ENCODE measurements at places on chromosomes 6 and 20. TPM values are rescaled to one million over a fixed set of nuclear protein-coding genes. Genes with fewer than 3 reads are reported as not detected.
A peak's percentile ranks its signal among the peaks of the same experiment; 100 is the strongest.

DNA sequence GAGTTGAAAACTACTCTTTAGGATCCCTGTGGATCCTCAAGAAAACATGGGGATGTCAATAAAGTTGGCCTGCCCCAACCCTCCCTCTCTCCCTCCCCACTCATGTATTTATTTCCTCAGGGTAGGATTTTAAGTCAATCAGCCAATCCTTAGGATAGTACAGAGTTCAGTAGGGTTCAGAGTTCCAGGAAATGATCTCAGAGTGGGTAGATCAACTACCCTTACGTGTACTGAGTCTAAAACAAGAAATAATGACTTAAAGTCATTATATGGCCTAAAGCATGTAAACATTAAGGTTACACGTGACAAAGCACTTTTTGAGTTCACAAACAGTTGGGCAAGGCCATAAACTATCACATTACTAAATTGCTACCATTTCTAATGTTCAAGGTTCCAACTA is 47.2 kb upstream of the REV3L start:
- DNase-seq = no peak

DNA sequence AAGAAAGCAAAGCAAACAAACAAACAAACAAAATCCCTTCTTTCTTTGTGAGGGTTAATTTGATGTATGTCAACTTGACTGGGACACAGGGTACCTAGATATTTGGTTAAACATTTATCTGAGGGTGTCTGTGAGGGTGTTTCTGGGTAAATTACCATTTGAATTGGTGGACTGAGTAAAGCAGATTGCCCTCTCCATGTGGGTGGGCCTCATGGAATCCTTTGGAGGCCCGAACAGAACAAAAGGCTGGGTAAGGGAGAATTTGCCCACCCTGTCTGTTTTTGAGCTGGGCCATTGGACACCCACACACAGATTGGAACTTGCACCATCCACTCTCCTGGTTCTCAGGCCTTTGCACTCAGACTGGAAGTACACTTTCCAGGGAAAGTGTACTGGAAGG is 628.8 kb upstream of the CITED2 start:
- DNase-seq = no peak

GRCh38 chr20:6651016-6651415 is 116.5 kb upstream of the BMP2 start:
- DNase-seq = peak; percentile 93

DNA sequence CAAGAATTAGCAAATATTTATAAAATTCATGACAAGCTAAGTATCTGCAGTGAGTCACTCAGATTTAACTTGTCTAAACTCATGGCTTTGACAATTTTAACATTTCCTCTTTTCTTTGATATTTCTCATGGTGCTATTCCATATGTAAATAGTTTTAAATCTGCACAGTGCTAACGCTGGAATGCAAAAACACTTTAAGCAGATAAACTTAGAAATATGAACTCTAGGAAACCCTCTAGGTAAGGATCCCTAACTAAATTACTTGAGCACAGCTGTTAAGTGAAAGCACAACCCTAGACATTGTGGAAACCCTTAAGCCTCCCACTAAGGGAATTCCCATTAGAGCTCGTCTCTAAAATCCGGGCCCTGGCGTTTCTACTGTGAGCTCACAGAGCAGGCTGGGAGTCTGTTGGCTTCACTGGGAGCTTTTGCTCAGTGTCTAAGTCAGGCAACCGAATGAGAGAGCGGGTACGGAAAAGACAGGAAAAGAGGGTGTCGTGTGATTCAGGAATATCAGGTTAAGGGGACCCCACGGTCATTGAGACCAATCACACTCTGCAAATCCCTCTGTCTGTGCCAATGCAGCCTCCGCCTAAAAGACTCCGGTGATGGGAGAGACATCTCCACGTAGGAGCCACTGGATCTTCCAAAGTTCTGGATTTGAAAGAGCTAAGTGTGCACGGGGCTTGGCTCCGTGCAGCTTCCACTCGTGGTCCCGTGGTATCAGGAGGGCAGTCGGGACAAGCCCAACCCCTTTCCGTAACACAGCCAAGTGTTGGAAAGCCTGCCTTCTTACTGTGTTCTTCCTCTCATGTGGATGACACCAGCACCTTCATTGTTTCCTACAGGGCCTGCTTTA is 112.3 kb upstream of the RPS6KA2 start:
- DNase-seq = no peak

GRCh38 chr6:129136751-129137150 is 253.8 kb downstream of the LAMA2 start:
- no peak for DNase-seq

GRCh38 chr6:42088101-42088591 is 37.8 kb downstream of the TAF8 start:
- DNase-seq = peak; percentile 25

GRCh38 chr6:41039060-41039998 is at the start of gene UNC5CL:
UNC5CL (minus strand) TSS chr6:41039221; CDS start chr6:41035074, 4,147 bp downstream.
- DNase-seq = peak; percentile 11

DNA sequence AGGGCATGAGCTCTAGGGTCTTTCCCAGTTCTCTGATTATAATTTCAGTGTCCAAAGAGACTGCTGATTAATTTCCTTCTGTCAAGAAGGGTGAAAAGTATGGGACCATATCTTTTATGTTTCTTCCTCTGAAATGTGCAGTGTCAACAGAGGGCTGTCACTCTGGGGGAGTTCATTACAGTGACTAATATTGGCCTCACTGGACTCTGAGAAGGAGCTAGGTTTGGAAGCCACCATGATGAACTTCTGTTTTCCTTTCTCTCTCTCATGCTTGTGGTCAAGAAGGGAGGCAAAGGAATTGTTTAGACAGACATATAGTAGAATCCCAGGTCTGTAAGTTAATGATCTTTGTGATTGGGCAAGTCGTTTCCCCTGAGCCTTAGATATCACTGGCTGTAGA is 41.8 kb upstream of the BMP6 start:
- no peak for DNase-seq

GRCh38 chr6:158009935-158010585 is 28.4 kb downstream of the SYNJ2 start:
- DNase-seq = no peak

DNA sequence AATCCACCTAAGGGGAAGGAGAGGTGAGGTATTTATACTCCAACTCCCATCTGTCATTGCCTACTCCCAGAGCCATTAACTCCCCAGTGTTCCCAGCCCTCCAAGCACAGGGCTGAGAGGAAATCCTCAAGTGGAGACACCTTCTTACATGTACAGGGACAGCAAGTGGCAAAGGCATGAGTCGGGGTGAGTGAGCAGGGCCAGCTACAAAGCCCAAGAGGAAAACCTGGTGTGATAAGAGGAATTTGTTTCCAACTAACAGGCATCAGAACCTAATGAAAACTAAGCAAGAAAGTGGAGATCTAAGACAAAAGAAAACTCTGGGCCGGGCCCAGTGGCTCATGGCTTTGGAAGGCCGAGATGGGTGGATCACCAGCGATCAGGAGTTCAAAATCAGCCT is 70.0 kb upstream of the SRSF6 start:
- no peak for DNase-seq

DNA sequence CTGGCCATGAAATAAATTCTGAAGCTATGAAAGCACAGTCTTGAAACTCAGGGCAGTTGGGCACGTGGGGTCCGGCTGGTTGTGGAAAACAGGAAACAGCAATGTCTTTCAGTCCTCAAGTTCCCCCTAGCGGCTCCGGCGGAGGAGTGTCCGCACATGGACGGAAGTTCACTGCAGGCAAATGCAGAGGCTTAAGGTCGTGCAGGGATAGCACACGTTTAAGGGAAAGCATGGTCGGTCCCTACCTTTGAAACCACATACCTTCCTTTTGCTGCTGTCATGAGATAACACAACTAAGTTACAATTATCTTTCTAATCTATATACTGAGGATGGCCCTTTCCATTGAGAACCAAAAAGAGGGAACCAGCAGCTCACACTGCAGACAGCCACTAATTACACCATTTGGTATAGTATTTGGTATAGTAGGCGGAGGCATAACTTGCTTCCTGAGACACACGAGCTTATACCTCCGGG is 52.6 kb upstream of the NFATC2 start:
- peak; percentile 81 for DNase-seq

GRCh38 chr6:138588805-138589434 is 89.6 kb upstream of the NHSL1 start:
- DNase-seq = peak; percentile 50

DNA sequence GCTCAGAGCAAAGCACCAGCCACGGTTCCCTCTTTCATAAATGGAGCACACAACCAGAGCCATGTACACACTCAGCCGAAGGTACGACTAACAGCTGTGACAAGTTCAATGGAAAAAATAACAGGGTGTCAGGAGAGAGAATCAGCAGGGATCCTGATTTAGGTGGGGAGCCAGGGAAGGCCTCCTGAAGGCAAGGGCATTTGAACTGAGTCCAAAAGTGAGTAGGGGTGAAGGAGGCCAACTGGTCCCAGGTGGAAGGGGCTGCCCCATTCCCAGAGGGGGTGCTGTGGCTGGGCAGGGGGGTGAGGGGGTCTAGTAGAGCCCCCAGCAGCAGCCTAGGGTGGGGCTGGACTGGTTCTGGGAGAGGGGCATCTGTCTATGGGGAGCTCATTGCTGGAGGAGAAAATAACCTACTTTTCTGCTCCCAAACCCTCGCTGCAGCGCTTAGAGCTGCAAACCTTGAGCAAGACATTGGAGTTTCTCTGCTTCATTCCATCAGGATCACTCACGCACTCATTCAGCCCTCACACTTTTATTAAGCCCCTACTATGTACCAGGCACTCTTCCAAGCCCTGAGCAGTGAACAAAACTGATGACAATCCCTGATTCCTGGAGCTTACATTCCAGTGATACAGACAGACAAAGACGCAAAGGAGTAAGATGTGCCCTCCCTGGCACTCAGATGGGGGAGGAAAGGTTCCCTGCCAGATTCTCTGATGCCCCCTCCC is 113.5 kb downstream of the TOX2 start:
- DNase-seq = no peak

GRCh38 chr6:135418040-135418760 is 79.3 kb downstream of the AHI1 start:
- no peak for DNase-seq

DNA sequence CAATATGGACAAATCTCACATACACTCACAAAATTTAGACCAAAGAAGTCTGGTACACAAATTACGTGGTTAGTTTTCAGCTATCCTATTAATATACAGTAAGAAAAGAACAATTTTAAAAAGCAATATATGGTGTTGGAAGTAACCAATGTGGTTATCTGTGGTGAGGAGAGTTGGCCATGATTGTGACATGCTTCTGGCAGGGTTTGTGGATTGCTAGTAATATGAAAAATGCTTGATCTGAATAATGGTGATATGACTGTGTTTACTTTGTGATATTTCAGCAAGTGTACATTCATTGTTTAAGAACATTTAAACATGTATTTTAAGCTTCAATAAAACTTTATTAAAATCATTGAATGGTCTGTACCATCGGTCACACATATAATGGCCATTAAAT is 99.1 kb downstream of the ADGB start:
- DNase-seq = no peak

- no peak for DNase-seq
Measured at GRCh38 chr20:44016525-44016924, 101.9 kb downstream of the TOX2 start.

GRCh38 chr20:32515631-32516101 is 69.5 kb downstream of the NOL4L start:
- no peak for DNase-seq

- no peak for DNase-seq
Measured at GRCh38 chr6:33961691-33962090, 157.9 kb upstream of the MLN start.

- no peak for DNase-seq
Measured at GRCh38 chr6:34159844-34160243, 14.0 kb upstream of the GRM4 start.

The CSNK2A1 gene
- total RNA-seq = 119 TPM

The MLN gene
- total RNA-seq = not detected

The SLC2A10 gene
- 13.2 TPM for total RNA-seq

The DYNLT2 gene
- 0.10 TPM for total RNA-seq

The HLA-DQA2 gene
- not detected for total RNA-seq

The ZNFX1 gene
- 29.6 TPM for total RNA-seq

The LAMP5 gene
- total RNA-seq = 3.3 TPM

The LPIN3 gene
- total RNA-seq = 3.6 TPM

The ISM1 gene
- total RNA-seq = not detected

Data from MG63 (cell line).